ENCODE measurements at places on chromosomes 6 and 20. TPM values are rescaled to one million over a fixed set of nuclear protein-coding genes. Genes with fewer than 3 reads are reported as not detected.

DNA sequence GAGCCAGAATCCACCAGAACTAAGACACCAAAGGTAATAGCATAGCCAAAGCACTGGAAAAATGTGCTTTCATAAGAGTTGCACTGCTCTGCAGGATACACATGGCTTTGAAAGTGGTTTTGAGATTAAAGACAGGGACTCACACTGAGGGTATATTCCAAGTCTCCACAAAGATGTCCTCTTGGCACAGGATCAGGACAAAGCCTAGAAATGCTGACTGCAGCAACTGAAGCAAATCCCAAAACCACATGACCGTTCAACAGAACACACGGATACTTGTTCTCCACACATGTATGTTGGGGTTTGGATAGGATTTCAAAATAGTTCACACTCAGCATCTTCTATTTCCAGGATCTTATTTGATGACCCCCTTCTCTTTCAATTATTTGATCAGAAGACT, 364.3 kb upstream of the HSF2 start:
- DNase-seq = no peak
- H3K4me1 ChIP-seq = peaks cover 1% of the 10 kb centered on the region
- no peaks in the 10 kb centered on the region for H3K36me3 ChIP-seq
- no peak overlapping the region for H3K4me3 ChIP-seq
- peaks cover 3% of the 10 kb centered on the region for H3K27me3 ChIP-seq

GRCh38 chr6:125984311-125984710, 2.0 kb upstream of the TRMT11 start:
- H3K4me3 ChIP-seq = no peak overlapping the region
- no peak for DNase-seq
- H3K36me3 ChIP-seq = no peaks in the 10 kb centered on the region
- H3K4me1 ChIP-seq = peaks cover 4% of the 10 kb centered on the region
- no peak overlapping the region for H3K27ac ChIP-seq
- H3K27me3 ChIP-seq = no peaks in the 10 kb centered on the region

GRCh38 chr6:129312880-129313279, 397.1 kb downstream of the ARHGAP18 start:
- H3K36me3 ChIP-seq = no peaks in the 10 kb centered on the region
- H3K27ac ChIP-seq = no peak overlapping the region
- DNase-seq = no peak
- H3K4me1 ChIP-seq = no peaks in the 10 kb centered on the region

- H3K27ac ChIP-seq = no peak overlapping the region
- no peaks in the 10 kb centered on the region for H3K4me1 ChIP-seq
- no peak overlapping the region for H3K4me3 ChIP-seq
- H3K27me3 ChIP-seq = no peaks in the 10 kb centered on the region
- no peak for DNase-seq
Observed at GRCh38 chr6:91704531-91704930, 1117.7 kb upstream of the MAP3K7 start.

The SYNCRIP gene
- total RNA-seq = 94.4 TPM
